ENCODE measurements at places on chromosomes 12 and 14.

DNA sequence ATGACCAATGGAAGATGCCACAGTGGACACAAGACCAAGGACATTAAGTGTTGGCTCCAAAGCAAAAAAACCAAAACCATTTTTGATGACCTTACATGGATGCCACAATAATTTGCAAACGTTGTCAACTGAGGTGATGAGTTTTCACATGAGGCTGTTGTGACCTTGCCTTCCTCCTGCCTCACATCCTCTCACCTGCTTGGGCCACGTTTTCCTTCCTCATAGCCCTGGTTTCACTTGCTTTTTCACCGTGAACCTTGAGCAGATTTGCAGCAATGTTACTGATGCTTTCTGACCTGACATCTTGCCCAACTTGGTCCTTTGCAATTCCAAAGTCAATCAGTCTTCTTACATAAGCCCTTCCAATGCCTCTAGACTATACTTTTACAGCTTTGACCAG lies 3.7 kb downstream of the KRT6B start:
- DNase-seq = no peak

- DNase-seq = no peak
Observed at GRCh38 chr12:107225635-107226034, 132.3 kb upstream of the CRY1 start.

GRCh38 chr14:96407935-96408570 lies 16.1 kb downstream of the AK7 start:
- no peak for DNase-seq

GRCh38 chr12:26158078-26158764 lies 33.4 kb upstream of the BHLHE41 start:
- DNase-seq = no peak

GRCh38 chr14:88823968-88824313 lies 510 bp upstream of the TTC8 start:
- no peak for DNase-seq

DNA sequence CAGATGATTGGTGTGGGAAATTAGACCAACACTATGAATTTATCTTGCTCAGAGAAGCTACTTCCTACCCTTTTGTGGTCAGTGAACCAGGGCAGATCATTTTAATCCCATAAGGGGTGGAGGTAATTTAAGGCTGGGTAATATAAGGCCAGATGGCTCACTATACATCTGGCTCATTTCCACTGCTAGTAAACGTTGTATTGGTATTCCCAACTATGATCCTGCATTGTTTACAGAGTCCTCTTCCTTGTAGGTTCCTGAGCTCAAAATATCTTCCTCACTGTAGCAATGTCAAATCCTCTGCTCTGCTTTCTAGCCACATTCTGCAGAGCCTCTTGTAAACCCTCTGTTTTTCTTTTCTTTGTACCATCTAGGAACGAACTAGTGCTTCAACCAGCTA lies 93.0 kb upstream of the MGAT4C start:
- no peak for DNase-seq

DNA sequence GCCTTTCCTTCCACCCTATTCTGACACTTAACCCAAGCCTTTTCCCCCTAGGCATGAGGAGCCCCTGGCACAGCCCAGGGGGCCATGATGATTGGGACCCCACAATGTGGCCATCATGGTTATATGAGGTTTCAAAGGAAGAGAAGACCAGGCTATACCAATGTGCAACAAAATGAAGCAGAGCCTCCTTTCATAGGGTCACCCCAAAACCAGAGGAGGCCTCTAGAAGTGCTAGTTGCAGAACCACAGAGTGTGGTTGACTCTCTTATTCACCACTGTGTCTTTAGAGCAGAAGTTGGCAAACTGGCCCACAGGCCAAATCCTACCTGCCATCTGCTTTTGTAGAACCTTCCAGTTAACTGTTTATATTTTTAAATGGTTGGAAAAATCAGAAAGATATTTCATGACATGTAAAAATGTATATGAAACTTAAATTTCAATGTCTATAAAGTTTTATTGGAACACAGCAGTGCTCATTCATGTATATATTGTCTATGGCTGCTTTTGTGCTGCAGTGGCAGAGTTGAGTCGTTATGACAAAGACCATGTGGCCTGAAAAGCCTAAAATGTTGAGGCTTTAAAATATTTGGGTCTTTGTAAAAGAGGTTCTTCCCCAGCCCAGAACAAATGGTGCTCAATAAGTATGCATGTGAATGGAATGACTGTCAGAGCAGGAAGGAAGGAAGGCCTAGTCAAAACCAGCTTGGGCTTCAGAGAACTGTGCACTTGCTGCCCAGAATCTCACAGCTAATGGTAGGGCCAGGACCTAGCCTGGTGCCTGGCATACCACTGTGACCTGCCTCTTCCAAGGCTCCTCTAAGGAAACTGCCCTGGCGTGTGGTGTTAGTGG lies 49.2 kb downstream of the SUSD6 start:
- no peak for DNase-seq

GRCh38 chr14:77148510-77149231 lies 7.1 kb upstream of the ZDHHC22 start:
- no peak for DNase-seq

DNA sequence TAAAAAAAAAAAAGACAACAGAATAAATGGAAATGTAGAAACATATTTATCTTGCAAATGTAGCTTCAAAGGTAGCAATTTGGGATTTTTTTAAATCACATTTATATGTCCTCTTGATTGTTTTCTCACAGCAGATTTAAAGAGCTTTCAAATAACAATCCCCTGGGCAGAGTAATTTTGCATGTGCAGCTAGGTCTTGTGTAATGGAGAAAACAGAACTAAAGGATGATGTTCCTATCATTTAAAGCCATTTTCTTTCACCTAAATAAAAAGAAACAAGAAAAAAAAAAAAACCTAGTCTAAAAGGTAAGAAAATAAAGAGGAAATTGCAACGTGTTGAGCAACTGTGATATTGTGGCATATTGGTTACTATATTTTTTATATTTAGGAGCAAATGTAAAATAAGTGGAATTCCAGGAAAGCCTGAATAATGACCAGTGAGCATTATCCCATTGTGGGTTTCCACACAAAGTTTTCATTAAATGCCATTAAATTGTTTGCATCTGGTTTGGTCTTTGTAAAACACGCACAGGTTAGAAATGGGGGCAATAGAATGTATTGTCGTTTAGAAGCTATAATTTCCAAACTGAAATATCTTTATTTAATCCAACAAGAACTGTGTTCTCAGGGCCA lies 215.6 kb downstream of the SLC6A15 start:
- DNase-seq = no peak

- DNase-seq = no peak
Observed at GRCh38 chr12:14937689-14938088, 648 bp downstream of the ERP27 start.

GRCh38 chr12:94622475-94622874 lies 27.9 kb downstream of the TMCC3 start:
- no peak for DNase-seq

GRCh38 chr12:121786440-121786825 lies 7.1 kb downstream of the RHOF start:
- DNase-seq = no peak
